ENCODE measurements at places on chromosomes 16 and 17.

- DNase-seq, result no peak
These were observed 94.6 kb downstream of the CMIP start for GRCh38 chr16:81539009-81539758.

GRCh38 chr16:79412783-79413225 lies 187.7 kb downstream of the MAF start:
- DNase-seq, result no peak

DNA sequence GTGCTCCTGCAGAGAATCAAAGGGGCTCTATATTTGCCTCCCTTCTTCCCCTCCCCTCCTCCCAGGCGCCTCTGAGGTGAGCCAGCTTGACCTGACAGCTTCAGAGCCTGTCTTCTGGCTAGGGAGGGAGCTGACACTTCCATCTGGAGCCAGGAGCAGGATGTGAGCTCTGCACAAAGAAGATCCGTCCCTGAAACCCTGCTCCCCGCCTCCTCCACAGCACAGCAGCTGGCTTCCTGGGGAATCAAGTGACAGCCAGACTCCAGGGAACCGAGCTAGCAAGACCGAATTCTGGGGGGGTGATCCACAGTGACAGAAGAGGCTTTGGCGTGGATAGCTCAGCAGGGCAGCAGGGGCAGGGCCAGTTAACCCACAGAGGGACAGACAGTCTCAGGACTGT lies 37.2 kb downstream of the CCDC182 start:
- DNase-seq, result no peak

GRCh38 chr17:40818343-40818732 lies 4.1 kb downstream of the KRT10 start:
- DNase-seq, result no peak

DNA sequence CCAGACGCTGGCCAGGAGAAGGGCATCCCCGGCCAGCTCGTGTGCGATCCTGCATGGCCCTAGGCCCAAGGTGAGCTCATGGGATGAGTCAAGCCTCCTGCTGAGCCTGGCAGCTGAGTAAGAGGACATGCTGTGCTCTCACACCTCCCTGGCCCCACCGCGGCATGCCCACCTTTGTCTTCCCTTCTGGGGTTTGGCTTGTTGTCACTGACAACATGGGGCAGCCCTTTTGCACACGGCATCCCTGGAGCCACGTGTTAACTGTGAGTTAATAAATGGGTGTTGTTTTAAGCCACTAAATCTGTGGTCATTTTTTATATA lies 8.9 kb upstream of the TNS4 start:
- no peak for DNase-seq

GRCh38 chr16:31357324-31358109 lies 2.5 kb downstream of the ITGAX start:
- no peak for DNase-seq

Measured in large intestine (tissue), 12 donors.